Esophagus muscularis mucosa (tissue), 4 donors: ENCODE measurements at places on chromosomes 7 and 10. TPM values are rescaled to one million over a fixed set of nuclear protein-coding genes. Genes with fewer than 3 reads are reported as not detected.

The GIMAP7 gene
- 19.5 TPM for total RNA-seq

DNA sequence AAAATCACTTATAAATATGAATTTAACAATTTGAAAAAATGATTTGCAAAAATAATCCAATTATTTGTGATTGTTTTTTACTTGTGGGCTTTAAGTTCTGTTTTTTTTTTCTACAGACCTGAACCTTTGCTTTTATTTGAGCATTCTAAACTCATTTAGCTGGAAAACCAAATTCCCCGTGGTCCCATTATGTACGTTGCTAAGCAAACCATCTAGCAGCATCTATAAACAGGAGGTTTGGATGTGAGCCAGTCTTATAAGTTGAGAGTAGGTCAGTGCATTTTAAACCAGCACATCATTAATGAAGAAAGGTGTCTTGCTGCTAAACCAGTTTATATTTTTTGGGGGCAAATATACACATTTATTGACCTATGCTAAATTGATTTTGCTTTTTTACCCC lies 77.3 kb downstream of the LRRN3 start:
- no peak for DNase-seq

- DNase-seq: no peak
These were observed 6.7 kb downstream of the CALN1 start for GRCh38 chr7:72405418-72405817.

The MEOX2 gene
- total RNA-seq: 32.3 TPM

DNA sequence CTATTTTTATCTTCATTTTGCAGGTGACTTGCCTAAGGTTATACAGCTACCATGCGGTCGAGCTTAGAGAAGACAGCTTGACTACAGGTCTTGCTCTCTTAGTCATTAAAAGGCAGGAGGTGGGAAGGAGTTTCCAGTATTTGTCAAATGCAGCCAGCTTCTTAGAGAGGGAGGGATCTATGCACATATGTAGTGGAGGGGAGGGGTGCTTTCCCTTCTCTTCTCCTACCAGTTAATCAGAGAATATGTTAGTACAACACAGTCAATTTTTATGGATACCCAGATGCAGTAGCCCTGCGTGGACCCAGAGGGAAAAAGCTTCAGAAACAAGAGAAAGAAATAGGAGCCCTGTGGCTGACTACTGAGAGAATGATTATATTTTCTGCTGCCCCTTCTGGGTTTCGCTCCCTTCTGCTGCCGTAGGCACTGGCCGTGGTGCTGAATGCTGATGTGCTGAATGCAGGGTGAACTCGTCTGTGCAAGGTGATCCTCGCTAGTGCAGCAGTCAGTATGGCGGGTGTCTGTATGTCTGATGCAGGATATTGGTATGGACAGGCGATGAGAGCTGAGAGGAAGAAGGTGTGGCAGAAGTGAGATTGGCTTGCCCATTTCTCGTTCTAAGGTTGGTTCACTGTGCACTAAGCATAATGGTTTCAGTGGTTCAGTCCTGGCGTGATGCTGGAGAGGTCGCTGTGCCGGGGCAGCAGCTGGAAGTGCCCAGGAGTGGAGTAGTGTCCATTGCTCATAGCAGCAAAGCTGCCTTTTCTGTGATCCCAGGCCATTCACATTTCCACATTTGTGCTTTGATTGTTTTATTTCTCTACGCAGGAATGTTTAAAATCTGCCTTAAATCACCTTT lies 189.2 kb upstream of the PODXL start:
- no peak for DNase-seq

DNA sequence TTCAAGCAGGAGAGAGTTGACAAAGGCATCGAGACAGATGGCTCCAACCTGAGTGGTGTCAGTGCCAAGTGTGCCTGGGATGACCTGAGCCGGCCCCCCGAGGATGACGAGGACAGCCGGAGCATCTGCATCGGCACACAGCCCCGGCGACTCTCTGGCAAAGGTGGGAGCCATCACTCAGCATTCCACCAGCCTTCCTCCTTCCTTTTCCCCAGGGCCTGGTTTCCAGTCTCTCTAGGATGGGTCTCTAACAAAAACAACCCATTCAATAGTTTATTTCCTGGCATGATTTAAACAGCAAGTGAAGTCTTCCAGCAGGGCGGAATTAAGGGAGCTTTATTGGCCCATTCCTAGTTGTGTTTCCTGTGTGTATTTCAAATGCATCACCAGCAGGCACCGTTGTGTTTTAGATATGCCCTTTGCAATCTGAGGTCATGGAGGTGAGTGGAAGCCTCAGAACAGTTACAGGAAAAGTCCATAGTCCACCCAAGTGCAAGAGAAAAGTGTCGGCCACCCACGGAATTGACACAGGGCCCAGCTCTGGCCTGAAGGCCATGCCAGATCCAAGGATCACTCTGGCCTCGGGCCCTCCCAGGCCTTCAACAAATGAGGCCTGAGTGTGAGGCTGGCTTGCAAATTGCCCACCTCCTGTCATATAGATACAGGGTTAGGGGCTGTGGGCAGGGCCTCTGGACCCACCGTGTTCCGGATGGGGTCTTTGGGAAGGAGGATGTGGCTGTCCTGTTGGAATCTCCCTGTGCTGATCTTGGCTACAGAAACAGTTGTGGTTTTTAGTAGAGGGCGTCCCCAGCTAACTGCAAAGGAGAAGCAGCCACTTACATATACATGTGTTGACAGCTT lies 46.9 kb upstream of the TRIM8 start:
- DNase-seq: no peak

- no peak for DNase-seq
These were observed 18.5 kb upstream of the TAS2R40 start for GRCh38 chr7:143203386-143203785.

The FAM25G gene
- not detected for total RNA-seq

DNA sequence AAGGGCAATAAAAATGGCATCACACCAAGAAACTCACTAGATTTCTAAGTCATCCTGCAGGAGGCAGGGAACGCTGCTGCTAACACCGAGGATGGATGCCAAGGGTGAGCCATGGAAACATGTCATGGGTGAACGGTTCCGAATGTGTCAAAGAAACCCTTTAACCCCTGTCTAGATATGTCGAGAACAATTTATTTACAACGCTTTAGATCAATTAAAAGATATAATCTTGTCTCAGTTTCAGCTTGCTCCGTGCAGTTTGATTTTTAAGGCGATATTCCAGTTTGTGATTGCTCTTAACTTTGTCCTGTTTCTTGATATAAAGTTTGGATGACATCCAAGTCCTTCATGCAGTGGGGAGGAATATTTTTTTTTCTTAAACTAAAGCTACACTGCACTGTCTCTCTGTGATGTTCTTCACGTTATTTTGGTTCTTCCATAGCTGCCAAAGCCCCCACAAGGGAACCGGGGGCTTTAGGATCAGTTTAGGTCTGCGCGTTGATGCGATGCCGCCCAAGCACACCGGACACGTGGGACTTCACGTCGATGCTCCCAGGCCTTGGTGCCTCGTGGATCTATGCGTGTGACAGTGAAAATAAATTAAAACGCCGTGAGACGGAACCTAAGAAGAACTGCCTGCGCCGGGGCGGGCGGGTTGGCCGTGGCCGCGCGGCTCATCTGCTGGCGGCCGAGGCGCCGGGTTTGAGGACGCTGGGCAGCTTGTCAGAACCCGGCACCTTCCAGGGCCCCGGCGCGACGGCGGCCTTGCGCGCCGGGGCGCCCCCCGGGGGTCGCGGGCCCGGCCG lies 220.3 kb downstream of the PHTF2 start:
- no peak for DNase-seq

The SERPINE1 gene
- total RNA-seq: 26.5 TPM

The SEMA3D gene
- 2.2 TPM for total RNA-seq

- peak; percentile 47 for DNase-seq
These were observed 229.7 kb upstream of the KCND2 start for GRCh38 chr7:120043250-120043649.

GRCh38 chr10:53699231-53699630 lies 926.6 kb upstream of the MBL2 start:
- DNase-seq: no peak

The SCART1 gene
- 1.7 TPM for total RNA-seq

The HTRA1 gene
- 110 TPM for total RNA-seq

DNA sequence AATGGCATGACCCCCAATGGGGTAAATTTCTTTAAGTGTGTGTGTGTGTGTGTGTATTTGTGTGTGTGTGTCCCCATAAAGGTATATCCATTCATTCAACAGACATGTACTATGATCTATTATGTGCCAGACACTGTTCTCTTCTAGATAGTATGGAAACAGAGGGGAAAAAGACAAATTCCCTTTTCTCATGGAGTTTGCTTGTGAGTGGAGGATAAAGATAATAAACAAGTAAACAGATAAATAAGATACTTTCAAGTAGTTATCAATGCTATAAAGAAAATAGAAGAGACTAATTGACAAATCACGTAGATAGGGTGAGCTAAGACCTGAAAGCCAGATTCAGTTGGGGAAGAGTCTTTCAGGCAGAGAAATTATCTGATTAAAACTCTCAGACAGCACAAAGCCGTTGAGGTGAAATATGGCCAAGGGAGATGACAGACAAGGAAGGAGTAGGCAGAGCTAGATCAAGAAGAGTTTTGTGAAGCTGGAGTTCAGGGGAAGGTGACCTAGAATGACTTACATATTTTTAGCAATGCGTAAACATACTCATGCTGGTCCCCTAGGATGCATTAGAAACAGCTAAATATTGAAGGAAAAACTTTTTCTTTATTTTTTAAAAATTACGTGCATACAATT lies 45.2 kb upstream of the DMTF1 start:
- DNase-seq: no peak
